ENCODE measurements at places on chromosomes 3 and 15.

DNA sequence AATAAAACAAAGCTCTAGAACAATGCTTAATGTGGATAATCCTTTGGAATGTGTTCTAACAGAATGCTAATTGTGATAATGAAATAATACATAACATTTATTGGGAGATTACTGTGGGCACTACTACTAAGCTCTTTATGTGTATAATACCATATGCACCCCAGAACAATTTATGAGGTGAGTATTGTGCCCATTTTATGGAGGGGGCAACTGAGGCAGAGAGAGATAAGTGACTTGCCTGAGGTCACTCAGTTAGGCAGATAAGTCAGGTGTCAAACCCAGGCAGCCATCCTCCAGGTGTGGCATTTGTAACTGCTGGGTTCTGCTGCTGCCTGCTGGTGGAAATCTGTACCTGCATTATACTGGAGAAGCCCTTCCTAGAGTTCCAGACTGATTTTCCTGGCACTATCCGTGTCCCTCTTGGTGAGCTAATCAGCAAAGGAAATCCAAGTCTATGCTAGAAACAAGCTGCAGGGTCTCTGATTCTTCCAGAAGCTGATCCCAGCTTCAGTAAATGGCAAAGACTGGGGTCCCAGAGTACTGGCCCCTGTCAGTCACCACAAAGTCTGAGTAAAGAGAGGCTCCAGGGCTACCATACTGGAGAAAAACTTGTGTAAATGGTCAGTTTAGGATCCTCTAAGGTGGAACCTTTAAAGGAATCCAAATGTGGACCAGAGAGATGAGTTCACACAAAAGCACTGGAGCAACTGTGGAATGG, 22.6 kb upstream of the RBP1 start:
- no peak for DNase-seq

DNA sequence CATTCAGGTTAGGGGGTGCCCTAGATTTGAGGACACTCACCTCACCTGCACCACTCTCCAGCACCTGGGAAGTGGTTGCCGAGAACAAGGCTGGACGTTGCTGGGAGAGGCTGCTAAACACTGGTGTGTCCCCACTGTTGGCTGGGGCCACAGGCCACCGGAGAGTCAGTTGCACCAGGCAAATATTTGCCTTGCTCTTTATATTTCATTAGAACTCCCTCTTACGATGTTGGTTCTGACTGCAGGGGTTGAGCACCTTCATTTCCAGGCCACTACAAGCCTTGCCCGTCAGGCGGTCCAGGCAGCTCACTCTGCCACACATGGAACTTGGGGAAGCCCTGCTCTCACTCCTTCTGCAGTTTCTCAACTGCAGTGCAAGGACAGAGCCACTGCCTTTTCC, 30.7 kb downstream of the HCN4 start:
- DNase-seq: no peak

DNA sequence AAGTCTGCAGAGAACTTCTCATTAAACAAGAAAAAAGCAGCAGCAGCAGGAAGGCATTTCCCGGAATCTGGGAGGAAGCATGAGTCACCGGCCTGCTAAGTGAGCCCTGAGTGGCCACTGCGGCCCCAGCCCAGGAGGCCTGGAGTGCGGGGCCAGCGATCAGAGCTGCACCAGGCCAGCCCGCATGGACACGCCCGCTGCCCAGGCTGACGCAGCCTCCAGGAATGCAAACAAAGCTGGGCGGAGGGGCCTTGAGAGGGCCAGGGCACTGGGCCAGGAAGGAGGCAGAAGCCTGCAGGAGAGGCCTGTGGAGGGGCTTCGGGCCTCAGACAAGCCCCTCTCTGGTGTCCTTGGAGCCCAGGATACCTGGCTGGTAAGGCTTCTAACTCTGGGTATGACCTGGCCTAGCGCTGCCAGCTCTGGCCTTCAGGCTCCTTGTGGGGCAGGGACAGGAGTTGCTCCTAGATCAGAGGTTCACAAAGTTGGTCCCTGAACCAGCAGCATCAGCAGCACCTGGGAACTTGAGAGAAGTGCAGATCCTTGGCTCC, 101.2 kb downstream of the SMAD6 start:
- DNase-seq: no peak

GRCh38 chr15:81199031-81199779, 2.5 kb downstream of the IL16 start:
- DNase-seq: no peak

DNA sequence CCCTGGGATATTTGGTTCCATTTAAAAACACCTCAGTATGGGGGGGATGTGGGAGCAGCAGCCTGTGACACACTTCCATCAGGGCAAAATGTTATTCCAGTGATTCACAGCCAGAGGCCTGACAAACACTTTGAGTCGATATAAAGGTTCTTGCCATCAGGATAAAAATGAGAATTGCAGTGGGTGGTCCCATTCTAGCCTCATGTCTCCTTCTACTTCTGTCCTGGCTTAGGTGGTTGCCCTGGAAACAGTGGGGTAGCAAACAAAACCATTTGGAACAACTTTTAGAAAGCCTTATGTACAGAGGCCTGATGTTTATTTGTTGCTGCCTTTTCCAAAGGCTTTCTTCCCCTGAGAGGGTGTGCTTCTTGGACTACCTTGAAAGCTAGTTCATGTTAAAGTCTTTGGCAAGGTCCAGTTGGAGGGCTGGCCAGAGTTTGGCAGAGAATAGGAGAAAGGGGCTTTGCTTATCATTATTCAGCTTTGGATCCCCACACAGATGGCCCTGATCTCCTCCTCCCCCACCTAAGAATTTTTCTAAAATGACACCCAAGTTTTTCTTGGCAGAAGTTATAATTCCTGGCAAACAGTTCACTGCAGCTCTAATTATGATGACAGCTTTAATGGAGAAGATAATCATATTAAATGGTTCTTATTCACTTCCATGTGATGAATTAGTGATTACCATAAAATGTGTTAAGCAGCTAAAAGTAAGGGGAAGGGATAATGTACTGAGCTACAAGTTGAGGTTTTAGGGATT, 84.2 kb upstream of the ZNF280D start:
- no peak for DNase-seq

GRCh38 chr3:122273498-122273897, 51.5 kb upstream of the CSTA start:
- DNase-seq: no peak

DNA sequence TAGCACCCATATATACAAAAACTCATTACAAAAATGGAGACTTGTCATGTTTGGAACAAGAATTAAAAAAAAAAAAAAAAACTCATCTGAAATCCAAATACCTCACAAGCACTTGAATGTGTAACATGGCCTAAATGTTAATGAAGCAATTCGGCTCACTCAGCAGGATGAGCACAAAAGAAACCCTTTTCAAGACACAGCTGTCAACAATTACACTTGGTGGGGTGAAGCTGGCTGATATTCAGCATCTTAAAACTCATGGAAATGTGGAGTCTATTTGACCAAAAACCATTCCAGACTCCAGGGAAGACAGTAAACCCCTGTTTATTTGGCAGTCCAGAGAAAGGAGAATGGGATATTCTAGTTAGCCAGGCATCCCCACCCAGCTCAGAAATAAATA, 205.4 kb upstream of the TSC22D2 start:
- no peak for DNase-seq

All from activated CD8-positive, alpha-beta memory T cell treated with anti-CD3 and anti-CD28 coated beads for 1 hour (primary cell).